ENCODE measurements at places on chromosomes 13 and 19. TPM values are rescaled to one million over a fixed set of nuclear protein-coding genes. Genes with fewer than 3 reads are reported as not detected.

Gene PPP2R1A
- total RNA-seq = 222 TPM

Gene TMC4
- not detected for total RNA-seq

Gene CEACAM7
- total RNA-seq = not detected

Gene CRX
- not detected for total RNA-seq

Gene CEACAM3
- total RNA-seq = not detected

Gene GALP
- not detected for total RNA-seq

Gene PIBF1
- total RNA-seq = 20.0 TPM

Gene S1PR2
- total RNA-seq = 7.9 TPM

Gene KCNK6
- total RNA-seq = 6.9 TPM

Gene ZNF222
- 2.5 TPM for total RNA-seq

Gene TSEN34
- 16.4 TPM for total RNA-seq

Gene SLC6A16
- total RNA-seq = 0.86 TPM

Gene HCST
- 53.8 TPM for total RNA-seq

Gene EDDM13
- 2.5 TPM for total RNA-seq

Gene CLEC4G
- not detected for total RNA-seq

Gene ZNF254
- 9.7 TPM for total RNA-seq

Gene ZNF791
- 15.1 TPM for total RNA-seq

Gene TMPRSS9
- not detected for total RNA-seq

Gene MISP3
- total RNA-seq = 0.20 TPM

Gene TTC9B
- total RNA-seq = not detected

Gene ZNF439
- 6.0 TPM for total RNA-seq

Gene LCP1
- total RNA-seq = 901 TPM

Gene RASAL3
- total RNA-seq = 83.4 TPM

Gene ZNF135
- total RNA-seq = 2.4 TPM

Gene NLRP5
- total RNA-seq = not detected

Gene CPT1C
- 1.1 TPM for total RNA-seq

Gene ZNF578
- total RNA-seq = 0.93 TPM

Gene COL5A3
- 0.04 TPM for total RNA-seq

Gene SYDE1
- total RNA-seq = 1.6 TPM

Gene AP2A1
- 83.2 TPM for total RNA-seq

Gene SIGLEC10
- total RNA-seq = not detected

Gene PDE4A
- 11.4 TPM for total RNA-seq

Gene SIGLEC5
- total RNA-seq = not detected

Gene RFPL4AL1
- not detected for total RNA-seq
